Fibroblast of the aortic adventitia (primary cell): ENCODE measurements at places on chromosomes 12 and 14. TPM values are rescaled to one million over a fixed set of nuclear protein-coding genes. Genes with fewer than 3 reads are reported as not detected.
A peak's percentile ranks its signal among the peaks of the same experiment; 100 is the strongest.

- DNase-seq, result peak; percentile 92
These were observed 357.3 kb upstream of the RGS6 start for GRCh38 chr14:71574976-71575375.

GRCh38 chr12:130984183-130985058 is 30.7 kb downstream of the ADGRD1 start:
- DNase-seq, result no peak

DNA sequence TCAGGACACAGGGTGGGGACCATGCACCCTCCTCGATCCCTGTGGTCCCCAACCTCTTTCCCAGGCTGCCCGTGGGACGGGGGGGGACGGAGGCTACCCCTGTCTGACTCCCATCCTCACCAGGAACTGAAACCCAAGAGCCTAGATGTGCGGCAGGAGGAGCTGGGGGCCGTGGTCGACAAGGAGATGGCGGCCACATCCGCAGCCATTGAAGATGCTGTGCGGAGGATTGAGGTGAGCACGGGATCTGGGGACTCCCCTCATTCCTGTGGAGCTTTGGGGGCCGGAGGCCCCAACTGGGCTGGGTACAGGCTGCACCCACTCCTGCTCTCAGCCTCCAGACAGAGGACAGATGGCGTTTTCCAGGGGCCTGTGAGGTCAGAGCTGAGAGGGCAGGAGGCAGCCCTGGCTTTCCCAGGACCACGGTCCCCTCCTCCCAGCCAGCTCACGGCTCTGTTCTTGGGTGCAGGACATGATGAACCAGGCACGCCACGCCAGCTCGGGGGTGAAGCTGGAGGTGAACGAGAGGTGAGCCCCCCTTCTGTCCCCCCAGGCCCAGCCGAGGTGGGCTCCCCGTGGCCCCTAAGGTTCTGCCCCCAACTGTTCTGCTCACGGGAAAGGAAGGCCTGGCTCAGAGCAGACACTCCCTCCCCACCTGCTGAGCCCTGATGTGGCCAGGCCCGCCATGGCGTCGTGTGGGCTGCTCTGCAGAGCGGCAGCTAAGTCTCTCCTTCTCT is 24.2 kb downstream of the HIP1R start:
- no peak for DNase-seq

DNA sequence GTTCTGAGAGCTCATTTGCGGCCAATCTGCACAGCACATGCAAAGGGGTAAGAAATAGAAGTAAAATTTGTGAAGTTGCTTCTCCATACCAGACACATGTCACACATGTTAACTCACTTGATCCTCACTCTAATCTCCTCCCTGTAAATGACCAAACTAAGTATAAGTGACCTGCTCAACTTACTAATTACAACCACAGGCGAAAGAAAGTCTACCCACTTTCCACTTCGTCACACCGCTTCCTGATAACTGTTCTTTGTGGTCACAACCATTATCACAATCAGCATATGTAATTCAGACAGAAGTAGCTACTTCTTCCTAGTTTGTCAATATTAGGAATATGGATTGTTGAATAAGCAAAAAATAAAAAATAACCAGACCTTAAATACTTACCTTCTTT is 293.7 kb upstream of the CLEC14A start:
- DNase-seq, result no peak

DNA sequence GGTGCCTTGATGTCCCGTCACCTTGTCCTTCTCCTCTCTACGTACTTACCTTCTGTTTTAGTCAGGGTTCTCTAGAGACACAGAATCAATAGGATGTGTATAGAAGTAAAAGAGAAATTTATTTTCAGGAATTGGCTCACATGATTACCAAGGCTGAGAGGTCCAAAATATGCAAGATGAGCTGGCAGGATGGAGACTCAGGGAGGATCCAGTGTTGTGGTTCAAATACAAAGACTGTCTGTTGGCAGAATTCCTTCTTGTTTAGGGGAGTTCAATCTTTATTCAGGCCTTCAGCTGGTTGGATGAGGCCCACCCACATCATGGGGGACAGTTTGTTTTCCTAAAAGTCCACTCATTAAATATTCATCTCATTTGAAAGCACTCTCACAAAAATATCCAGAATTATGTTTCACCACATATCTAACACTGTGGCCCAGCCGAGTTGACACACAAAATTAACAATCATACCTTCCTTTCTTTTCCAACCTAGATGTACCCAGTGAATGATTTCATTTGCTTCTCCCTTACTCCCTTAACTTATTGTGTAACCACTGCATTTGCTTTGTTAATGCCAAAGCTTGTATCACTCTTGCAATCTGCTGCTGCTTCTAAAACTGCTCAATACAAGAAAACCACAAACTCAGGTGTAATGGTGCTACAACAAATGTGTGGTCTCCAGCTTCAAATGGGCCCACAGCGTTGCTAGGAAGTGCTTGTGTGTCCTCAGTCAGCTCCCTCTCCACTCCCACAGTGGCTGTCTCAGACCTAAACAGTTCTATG is 195.4 kb upstream of the ARHGAP5 start:
- DNase-seq, result peak; percentile 27

DNA sequence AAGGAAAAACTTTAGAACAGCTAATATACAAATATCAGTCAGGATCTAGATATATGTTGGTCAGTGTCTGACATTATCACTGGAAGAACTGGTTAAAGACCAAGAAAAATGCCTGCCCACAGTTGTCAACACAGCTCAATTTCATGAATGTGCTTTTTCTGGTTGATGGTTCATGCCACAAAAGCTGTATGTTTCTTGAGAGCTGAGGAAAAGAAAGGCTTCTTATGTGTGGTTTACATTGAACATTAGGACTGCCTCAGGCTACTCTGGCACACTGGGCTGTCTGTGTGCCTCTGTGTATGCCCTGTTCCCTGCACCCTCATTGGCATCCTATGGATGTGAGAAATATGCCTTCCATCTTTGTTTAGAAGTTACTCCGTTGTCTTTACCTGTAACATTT is 218.8 kb upstream of the RGS6 start:
- DNase-seq, result no peak

- DNase-seq, result no peak
These were observed 29.9 kb upstream of the TMEM260 start for GRCh38 chr14:56549721-56550120.

GRCh38 chr12:50638482-50638880 is 125.4 kb upstream of the ATF1 start:
- DNase-seq, result no peak

GRCh38 chr12:58513852-58514251 is 406.5 kb downstream of the LRIG3 start:
- no peak for DNase-seq

GRCh38 chr12:104680070-104680469 is 223.3 kb downstream of the CHST11 start:
- DNase-seq, result no peak

- no peak for DNase-seq
These were observed 18.9 kb downstream of the MNAT1 start for GRCh38 chr14:60753264-60754119.

DNA sequence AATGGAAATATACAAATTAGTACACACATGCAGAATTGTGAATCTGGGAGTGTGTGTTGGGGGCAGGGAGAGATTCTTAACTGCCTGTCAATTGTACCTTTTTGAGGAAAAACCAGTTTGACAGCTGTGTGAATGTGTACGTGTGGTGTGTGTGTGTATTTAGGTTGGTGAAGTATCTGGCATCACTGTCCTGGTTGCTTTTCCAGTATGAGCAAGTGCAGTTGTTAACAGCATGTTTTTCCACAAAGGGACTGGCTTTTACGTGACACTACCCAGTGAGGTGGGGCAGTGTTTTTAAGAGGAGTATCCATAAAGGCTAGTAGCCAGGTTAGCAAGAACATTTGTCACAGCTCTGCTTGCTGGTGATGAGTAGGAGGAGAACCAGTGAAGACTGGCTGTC is 56.1 kb downstream of the DAAM1 start:
- no peak for DNase-seq

DNA sequence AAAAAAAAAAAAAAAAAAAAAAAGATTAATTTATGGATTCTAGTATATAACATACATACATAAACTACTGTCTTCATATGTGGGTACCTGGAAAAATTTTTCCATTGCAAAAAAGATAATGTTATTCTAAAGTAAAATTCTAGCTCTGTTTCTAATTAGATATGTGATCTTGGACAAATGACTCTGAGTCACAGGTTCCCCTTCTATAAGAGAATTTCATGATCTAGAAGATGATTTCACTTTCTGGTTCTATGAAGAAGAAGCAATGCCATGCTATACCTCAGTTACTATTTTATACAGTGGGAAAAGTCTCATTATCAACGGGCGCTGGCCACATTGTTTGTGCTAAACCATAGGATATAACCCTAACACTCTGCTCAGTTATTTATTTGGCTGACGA is 351.3 kb downstream of the ZFP36L1 start:
- DNase-seq, result no peak

- no peak for DNase-seq
These were observed 18.4 kb downstream of the DAAM1 start for GRCh38 chr14:59206892-59207291.

- peak; percentile 55 for DNase-seq
These were observed 65.1 kb upstream of the PZP start for GRCh38 chr12:9273276-9273675.

DNA sequence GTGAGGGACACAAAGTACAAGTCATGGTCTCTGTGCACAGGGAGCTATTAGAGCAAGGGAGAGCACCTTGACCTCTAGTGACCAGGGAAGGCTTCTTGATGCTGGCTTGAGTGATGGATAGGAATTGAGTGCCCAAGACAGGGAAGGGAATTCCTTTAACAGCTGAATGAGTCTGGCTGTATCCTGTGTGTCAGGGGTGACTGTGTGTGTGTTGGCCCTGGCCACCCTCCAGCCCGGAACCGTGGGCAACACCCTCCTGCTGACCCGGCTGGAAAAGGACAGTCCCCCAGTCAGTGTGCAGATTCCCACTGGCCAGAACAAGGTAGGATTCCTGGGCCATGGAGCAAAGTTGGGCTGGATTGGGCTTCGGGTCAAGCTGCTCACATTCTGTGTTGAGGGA is 5.5 kb upstream of the PFDN5 start:
- DNase-seq, result peak; percentile 29

- DNase-seq, result no peak
These were observed 1.1 kb downstream of the TSPAN9 start for GRCh38 chr12:3078086-3078820.

DNA sequence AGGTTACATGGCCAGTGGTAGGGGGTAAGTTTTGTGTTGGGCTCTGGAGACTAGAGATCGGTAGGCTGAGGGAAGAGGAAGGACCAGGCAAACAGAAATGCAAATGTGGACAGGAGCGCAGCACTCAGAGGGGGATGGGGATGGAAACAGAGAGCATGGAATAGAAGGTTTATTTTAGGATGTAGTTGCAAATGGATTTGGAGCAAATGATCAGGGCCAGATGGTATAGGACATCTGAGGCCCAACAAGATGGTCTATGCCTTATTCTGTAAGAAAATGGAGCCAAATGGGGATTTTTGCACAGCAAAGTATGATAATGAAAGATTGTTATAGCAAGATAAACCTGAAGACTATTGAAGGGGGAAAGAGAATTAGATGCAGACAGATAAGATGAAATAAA is 102.5 kb upstream of the PTPRB start:
- no peak for DNase-seq

DNA sequence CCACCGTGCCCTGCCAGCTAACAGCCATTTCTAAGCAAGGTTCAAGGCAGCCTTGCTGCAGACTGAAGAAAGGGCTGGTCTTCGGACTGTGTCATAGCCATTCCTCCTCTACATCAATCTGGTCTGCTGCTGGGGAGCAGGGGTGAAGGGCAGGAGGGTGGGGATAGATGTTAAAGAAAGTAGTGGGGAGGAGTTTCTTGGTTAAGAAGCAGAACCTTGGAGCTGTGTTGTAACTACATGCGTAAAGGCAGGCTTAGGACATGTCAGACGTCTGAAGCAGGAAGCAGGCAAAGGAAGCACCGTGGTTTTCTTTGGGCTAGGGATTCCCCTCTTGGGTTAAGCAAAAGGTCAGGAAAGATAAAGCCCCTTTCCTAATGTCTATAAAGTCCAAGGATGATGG is 18.1 kb upstream of the NEK9 start:
- DNase-seq, result no peak

DNA sequence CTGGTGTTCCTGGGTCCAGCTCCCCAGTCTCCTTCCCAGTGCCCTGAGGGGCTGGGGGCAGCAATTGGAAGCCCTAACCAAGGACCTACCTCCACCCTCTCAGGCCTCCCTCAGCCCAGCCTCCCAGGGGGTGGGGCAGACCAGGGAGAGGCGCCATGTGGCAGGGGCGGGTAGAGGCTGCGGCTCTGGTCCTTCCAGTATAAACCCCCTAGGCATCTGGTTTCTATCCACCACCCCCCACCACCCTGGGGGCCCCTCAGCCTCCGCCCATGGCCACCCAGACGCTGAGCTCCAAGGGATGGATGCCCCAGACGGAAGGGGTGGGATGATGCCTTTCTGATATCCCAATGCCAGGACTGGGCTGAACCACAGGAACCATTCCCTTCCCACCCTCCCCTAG is 2.8 kb upstream of the SP7 start:
- no peak for DNase-seq

DNA sequence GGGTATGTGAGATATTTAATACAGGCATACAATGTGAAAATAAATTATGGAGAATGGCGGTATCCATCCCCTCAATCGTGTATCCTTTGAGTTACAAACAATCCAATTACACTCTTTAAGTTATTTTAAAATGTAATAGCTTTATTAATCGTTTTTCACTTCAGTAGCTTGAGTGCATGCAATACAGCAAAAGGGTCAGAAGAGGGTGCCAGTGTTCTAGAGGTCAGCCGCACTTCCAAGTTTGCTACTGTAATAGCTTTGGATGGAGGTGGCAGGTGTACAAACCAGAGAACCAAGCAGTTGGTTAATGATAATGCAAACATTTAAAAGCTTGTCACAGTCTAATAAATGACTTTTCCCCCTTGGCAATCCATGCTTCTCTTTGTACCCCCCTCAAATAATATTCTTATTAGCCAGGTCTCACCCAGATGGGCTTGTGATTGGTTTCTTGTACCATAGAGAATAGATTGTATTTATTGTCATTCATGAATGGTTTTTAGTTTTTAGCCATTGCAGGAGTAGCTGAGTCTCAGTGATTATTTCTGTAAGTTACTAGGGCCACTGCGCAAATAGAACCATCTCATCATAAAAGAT is 127.0 kb downstream of the ERC1 start:
- peak; percentile 87 for DNase-seq

DNA sequence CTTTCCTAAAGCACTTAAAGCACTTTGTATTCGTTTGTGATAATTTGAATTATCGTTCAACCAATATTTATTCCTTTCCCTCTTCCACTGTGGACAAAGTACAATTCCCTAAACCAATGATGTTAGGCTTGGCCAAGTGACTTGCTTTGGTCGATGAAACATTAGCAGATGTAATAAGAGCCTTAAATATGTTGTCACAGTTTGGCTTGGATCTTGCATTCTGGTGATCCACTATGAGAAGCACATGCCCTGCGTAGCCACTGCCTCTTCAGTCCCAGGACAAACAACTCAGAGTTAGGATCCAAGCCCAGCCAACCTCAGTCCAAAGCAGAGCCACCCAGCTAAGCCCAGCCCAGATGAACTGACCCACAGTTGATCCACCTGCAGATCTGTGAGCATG is 8.4 kb upstream of the C12orf75 start:
- DNase-seq, result peak; percentile 79

The KLRC1 gene
- total RNA-seq, result not detected in 2 replicates

The CD163 gene
- total RNA-seq, result not detected in 2 replicates

The LALBA gene
- not detected in 2 replicates for total RNA-seq

The OR6C4 gene
- total RNA-seq, result not detected in 2 replicates

The E2F7 gene
- 2.3 and 23.4 TPM in 2 replicates for total RNA-seq

The POTEG gene
- not detected in 2 replicates for total RNA-seq

The GALNT16 gene
- total RNA-seq, result 1.6 and 4.6 TPM in 2 replicates

The KRT6C gene
- total RNA-seq, result not detected in 2 replicates

The TGM1 gene
- total RNA-seq, result 0.36 and 6.1 TPM in 2 replicates

The HOXC9 gene
- 0.65 TPM in 1 of 2 replicates, not detected in the other for total RNA-seq

The MMP14 gene
- 258 and 311 TPM in 2 replicates for total RNA-seq

The CD69 gene
- total RNA-seq, result not detected in 2 replicates

The PTPRB gene
- 3.6 and 5.6 TPM in 2 replicates for total RNA-seq
